ENCODE measurements at places on chromosomes 7 and 10.

DNA sequence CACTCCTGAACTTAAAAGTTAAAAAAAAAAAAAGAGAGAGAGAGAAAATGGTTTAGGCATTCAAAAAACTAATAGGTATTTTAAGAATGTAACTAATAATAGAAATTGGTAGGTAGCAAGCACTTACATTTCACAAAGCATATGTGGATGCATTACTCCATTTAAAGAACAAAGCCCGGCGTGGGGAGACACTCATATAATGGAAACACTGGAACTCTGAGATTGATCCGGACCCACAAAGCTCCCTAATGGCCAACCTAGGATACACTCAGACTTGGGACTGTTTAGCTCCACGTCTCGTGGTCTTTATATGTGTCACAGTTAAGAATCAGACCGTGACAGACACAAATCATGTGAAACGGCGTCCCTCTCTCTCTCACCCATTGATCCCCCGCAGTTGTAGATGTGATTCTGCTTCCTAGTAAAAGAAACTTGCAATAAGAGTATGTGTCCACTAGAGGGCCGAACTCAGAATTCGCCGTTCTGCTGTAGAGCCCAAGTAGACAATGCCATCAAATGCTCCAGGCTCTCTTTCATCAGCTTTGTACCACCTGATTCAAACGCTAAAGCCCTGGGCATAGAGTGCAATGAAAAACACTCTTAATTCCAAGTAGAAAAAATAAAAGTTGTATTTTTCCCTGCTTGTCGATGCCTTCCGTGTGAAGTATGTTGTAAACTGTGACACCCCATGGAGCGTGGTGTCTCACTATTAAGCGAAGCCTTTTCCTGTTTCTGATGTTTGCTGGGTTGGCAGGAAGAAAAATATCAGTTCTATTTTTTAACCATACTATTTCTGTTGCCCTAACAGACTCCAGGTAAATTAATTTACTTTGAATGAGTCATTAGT, 429.0 kb upstream of the MTPN start:
- DNase-seq: peak; percentile 56

DNA sequence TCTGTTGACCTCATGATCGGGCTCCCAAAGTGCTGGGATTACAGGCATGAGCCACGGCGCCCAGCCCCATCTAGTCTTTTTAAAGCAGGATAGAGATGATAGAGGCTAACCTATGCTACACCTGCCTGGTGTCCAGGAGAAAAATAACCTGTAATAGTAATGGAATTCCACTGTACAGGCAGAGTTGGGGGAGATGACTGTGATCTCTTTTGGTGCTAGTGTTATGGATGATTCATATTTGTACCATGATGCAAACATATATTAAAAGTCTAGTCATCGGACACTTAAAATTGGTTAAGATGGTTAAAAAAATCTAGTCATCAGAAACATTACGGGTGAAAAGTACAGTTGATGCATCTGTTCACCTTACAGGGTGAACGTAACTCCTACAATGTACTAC, 6.1 kb upstream of the SAR1A start:
- peak; percentile 61 for DNase-seq

- no peak for DNase-seq
These were observed 89.0 kb downstream of the ST8SIA6 start for GRCh38 chr10:17365402-17365801.

GRCh38 chr10:60290558-60290957, 99.1 kb downstream of the ANK3 start:
- no peak for DNase-seq

- no peak for DNase-seq
These were observed 82.6 kb upstream of the GLI3 start for GRCh38 chr7:42319631-42320030.

DNA sequence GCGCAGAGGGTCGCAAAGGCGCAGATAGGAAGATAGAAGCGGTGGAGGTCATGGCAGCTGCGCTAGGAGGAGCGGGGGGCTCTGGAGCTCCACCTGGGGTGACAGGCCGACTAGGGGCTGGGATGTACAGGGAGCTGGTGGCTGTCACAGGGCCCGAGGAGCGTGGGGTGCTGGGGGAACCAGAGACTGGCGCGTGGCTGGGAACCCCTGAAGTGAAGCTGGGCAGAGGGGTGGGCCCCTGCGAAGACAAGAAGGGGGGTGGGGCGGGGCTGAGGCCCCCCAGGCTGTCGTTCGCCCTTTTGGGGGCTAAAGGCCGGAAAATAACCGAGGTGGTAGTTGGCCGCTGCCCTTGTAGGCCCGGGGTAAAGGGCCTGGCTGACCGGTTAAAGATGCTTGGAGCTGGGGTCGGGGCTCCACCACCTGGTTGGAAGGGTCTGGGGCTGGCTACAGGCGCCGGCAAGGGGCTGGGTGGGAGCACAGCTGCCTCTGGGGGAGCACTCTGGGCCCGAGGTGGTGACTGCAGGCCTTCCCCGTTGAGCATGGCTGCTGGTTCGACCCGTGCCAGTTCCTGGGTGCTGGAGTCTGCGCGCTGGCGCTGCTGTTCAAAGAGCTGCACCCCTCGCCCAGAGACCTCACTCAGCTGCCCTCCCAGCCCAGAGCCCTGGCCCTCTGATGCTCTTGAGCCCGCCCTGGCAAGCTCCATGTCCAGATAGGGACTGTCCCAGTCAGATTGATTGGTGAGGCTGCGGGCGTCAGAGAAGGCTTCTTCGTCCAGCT, 6.8 kb upstream of the MYOZ1 start:
- no peak for DNase-seq

- no peak for DNase-seq
These were observed 6.6 kb upstream of the GIMAP7 start for GRCh38 chr7:150507947-150508602.

DNA sequence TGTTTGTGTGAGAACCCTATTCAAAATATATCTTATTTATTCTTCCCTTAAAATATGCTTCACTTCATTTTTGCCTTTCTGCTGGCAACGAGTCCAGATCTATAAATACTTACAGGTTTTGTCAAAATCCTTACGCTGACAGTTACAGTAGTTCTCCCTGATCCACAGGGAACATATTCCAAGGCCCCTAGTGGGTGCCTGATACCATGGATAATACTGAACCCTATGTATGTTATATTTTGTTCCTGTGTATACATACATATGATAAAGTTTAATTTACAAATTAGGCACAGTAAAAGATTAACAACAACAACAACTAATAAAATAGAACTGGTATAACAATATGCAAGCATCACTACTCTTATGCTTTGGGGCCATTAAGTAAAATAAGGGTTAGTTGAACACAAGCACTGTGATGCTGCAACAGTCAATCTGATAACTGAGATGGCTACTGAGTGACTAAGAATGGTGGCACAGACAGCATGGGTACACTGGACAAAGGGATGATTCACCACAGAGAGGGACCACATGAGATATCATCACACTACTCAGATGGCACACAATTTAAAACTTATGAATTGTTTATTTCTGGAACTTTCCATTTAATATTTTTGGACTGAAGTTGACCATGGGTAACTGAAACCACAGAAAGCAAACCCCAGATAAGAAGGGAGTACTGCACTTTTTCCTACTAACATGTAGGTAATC, 29.4 kb upstream of the PCGF5 start:
- peak; percentile 38 for DNase-seq

- no peak for DNase-seq
These were observed 74.2 kb downstream of the RHOBTB1 start for GRCh38 chr10:60869652-60870415.

DNA sequence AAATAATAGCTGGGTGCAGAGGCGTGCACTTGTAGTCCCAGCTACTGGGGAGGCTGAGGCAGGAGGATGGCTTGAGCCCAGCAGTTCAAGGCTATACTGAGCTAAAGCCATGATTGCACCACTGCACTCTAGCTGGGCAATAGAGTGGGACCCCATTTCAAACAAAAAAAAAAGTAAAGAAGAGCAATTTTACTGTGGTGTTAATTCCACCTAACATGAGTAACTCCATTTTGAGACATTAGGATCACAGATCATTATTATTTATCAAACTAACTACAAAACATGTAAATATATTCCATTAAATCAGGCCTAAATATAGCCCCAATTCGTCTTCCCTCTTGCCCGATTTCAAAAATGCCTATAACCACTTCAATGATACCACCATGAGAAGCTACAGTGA, 104.8 kb upstream of the TRIM24 start:
- DNase-seq: no peak

GRCh38 chr7:76260171-76260703, 42.2 kb upstream of the HSPB1 start:
- DNase-seq: peak; percentile 9

DNA sequence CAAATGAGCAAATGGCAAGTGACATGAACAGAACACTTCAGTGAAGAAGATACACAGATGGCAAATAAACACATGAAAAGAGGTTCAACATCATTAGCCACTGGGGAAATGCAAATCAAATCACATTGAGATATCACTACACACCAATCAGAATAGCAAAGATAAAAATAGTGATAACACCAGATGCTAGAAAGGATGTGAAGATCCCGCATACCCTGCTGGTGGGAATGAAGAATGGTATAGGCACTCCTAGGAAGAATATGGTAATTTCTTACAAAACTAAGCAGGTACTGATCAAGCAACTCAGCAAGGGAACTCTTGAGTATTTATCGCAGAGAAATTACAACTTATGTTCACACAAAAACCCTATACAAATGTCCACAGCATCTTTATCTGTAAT, 11.2 kb downstream of the LAMB4 start:
- DNase-seq: no peak

- DNase-seq: no peak
These were observed 8.7 kb upstream of the BAMBI start for GRCh38 chr10:28668363-28669226.

DNA sequence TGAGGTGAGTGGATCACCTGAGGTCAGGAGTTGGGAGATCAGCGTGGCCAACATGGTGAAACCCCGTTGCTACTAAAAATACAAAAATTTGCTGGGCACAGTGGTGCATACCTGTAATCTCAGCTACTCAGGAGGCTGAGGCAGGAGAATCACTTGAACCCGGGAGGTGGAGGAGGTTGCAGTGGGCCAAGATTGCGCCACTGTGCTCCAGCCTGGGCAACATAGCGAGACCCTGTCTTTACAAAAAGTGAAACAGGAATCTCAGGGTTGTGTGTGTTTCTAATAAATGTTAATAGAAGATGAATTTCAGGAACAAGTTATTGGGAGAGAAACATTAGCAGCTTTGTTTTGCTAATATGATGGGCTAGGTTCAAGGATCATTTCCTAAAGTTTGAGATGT, 19.9 kb downstream of the PPP2R2D start:
- no peak for DNase-seq

GRCh38 chr7:130972201-130972600, 238.2 kb upstream of the KLF14 start:
- DNase-seq: no peak

- DNase-seq: no peak
These were observed 921.9 kb downstream of the CCSER2 start for GRCh38 chr10:85250304-85250703.

GRCh38 chr10:95728526-95728925, 27.4 kb upstream of the ENTPD1 start:
- peak; percentile 3 for DNase-seq

GRCh38 chr7:157459966-157460365, 123.2 kb downstream of the DNAJB6 start:
- no peak for DNase-seq

DNA sequence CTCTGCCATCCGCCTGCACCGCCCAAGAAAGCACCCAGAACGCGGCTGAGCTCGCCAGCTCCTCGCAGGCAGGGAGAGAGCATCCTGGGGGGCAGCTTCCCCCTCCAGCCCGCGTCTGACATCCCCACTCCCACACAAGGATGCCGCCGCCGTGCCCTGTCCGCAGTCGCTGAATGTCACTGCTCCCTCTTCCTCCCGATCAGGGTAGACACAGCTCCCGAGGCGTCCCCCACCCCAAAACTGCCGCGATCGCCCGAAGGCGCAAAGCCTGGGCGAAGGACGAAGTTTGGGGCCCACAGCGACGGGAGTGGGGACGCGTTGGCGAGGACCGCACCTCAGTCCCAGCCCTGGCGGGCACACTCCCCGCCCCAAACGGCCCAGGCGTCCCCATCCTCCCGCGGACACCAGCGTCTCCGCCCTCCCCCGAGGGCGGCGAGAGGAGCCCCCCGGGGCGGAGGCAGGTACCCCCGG, 1.5 kb upstream of the KAT6B start:
- no peak for DNase-seq

DNA sequence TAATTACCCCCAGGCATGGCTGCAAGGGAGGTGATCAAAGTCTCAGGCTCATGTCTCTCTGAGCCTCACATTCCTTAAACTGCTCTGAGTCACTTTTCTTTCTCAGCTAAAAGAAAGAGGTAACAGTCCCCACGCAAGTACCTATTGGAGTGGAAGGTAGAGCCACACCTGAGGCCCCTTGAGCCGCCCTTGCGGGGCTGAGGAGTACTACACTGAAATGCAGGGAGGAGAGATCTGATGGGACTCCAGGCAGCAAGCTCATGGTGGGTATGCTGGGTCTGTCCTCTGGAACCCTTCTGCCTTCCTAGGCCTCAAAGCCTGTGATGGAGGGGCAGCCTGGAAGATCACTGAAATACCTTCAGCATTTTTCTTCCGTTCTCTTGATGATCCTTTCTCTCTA, 960.0 kb downstream of the DNAJB9 start:
- DNase-seq: no peak

GRCh38 chr7:159004411-159004810, 140.3 kb downstream of the VIPR2 start:
- DNase-seq: no peak

GRCh38 chr7:21361413-21362125, 66.3 kb upstream of the SP4 start:
- no peak for DNase-seq

DNA sequence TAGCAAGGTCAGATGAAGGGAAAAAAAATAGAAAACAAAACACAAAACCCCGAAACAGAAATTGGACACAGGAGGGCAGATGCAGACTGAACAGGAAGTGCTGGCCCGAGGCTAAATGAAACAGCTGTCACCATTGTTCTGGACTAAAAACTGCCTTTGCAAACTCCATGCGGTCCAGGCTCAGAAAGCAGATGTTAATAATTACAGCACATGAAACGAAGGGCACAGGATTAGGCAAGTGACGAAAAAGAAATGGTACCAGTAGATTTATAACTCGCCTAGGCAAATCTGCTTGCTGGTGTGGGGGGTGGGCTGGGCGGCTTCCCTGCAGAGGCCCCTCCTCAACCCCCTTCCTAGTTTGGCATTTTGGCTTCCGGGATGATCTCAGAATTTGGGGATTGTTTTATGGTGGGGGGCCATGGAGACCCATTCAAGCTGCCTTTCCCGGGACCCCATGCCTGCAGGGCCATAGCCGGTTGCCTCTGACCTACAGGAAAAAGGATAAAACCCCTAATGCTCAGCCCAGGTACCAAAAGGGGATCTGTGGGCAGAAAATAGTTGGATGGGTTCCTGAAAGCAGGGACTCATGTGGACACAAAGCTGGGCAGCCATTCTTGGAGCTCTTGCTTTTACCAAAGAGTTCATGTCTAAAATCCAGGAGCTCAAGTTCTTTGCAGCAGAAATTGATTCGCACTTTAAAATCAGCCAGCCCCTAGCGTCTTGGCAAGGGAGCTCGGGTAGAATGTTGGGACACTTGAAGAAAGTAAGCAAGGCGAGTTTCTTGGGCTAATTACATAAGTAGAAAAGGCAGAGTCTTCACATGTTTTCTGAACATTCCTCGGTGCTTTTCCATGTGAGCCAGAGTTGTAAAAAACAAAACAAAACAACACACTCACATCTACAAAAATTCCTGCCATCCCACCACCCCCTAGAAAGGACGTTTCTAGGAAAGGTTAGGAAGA, 39.0 kb upstream of the EMX2 start:
- no peak for DNase-seq
